ENCODE measurements at places on chromosomes 6 and 20. TPM values are rescaled to one million over a fixed set of nuclear protein-coding genes. Genes with fewer than 3 reads are reported as not detected.
A peak's percentile ranks its signal among the peaks of the same experiment; 100 is the strongest.

Gene OLIG3
- total RNA-seq, result not detected

Gene PPIL6
- total RNA-seq, result 18.1 TPM

Gene PNPLA1
- 1.3 TPM for total RNA-seq

Gene CDK19
- 37.9 TPM for total RNA-seq

Gene NKX2-4
- total RNA-seq, result not detected

DNA sequence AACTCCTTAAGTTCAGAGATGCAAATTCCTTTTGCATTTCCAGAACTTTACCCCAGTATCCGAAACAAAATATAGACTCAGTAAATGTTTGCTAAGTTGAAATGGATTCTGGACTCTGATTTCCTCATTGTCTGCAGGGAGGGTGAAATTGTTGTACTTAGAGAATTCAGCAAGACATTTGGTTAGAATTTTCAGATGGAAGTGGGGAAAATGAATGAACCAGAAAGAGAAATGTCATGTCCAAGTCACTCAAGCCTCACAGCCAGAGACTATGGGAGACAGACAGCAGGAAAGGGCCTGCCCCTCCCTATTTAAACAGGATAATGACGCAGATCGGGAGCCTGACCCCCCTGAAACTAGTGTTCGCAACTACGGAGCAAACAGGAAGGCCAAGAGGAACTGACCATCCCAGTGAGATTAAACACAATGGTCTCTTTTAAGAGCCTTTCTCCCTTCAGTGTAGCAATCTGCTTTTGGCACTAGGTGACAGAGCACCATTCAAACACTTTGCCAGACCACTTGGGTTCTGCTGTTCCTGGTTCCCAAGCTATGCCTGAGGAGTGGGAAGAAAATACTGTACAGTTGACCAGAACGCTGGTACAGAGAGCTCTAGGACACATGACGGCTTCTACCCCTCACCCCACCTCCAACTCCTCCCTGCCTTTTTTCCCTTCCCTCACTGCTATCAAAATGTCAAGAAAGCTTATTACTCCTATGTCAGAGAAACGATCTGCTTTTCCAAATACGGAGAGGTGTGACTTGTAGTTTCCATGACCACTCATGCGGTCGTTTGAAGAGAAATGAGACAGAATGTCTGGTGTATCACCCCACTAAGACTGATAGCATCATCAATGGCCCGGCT lies 13.7 kb downstream of the NEDD9 start:
- peaks cover 51% of the 10 kb centered on the region for H3K4me1 ChIP-seq
- DNase-seq, result peak; percentile 65
- peak overlapping the region; percentile 94 for H3K27ac ChIP-seq
- H3K36me3 ChIP-seq, result peaks cover 11% of the 10 kb centered on the region

GRCh38 chr20:23302801-23303200 lies 47.8 kb upstream of the NXT1 start:
- no peaks in the 10 kb centered on the region for H3K36me3 ChIP-seq
- H3K4me1 ChIP-seq, result no peaks in the 10 kb centered on the region
- H3K27me3 ChIP-seq, result no peaks in the 10 kb centered on the region
- H3K4me3 ChIP-seq, result no peak overlapping the region

DNA sequence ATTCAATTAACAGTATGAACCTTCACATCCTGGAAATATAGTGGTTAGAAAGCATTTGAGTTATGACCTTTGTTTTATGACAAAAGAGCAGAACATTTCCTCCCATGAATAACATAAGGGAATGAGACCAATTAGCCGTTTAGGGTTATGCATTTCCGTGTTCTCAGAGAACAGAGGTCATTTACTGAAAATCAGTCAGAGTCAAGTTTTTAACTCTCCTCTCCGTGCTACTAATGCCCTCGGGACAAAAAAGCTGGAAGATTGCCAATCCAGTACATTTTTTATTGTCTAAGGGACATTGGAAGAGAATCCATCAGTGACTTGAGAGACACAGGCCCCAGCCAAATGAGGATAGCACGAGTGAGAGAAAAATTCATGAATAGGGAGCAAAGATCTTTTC lies 632.7 kb downstream of the RFPL4B start:
- H3K36me3 ChIP-seq, result no peaks in the 10 kb centered on the region
- H3K27me3 ChIP-seq, result no peaks in the 10 kb centered on the region
- peak; percentile 20 for DNase-seq
- no peak overlapping the region for H3K4me3 ChIP-seq
- H3K27ac ChIP-seq, result no peak overlapping the region

- H3K36me3 ChIP-seq, result no peaks in the 10 kb centered on the region
- no peak overlapping the region for H3K27ac ChIP-seq
- no peaks in the 10 kb centered on the region for H3K4me1 ChIP-seq
- no peak for DNase-seq
Observed at GRCh38 chr6:136706430-136706829, 85.8 kb downstream of the MAP3K5 start.

DNA sequence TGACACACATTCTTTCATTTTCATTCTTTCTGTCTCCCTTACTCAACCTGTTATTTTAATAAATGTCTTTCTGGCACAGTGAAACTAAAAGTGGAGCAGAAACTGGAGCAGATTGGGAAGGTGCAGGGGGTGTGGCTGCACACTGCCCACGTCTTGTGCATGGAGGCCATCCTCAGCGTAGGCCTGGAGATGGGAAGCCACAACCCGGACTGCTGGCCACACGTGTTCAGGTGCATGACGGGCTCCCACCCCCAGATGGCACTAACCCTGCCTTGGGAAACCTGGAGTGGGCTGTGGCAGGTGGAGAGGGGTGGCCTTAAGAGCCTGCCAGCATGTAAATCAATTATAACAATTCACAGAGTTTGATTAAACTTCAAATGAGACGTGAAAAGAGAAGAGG lies 71.4 kb upstream of the PBOV1 start:
- DNase-seq, result no peak
- H3K4me1 ChIP-seq, result peaks cover 3% of the 10 kb centered on the region
- H3K27ac ChIP-seq, result no peak overlapping the region
- H3K27me3 ChIP-seq, result no peaks in the 10 kb centered on the region
- H3K36me3 ChIP-seq, result peaks cover 13% of the 10 kb centered on the region

DNA sequence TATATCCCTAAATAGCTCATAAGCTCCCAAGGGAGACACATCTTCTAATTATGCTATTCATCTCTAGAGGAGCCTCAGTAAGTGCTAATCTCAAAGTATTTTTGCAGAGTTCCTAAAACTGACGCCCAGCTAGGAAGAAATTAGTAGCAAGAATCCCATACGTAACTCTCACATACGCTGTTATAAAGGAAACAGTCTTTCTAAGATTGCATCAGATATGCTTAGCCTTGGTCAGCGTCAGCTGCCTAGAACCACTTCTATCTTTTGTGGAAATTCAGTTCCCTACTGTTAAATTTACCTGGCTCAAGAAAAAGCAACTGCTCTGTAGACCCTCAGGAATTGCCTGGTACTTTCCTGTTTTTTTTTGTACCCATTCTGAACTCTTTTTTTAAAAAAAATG lies 13.6 kb downstream of the RIPOR2 start:
- no peak overlapping the region for H3K4me3 ChIP-seq
- H3K4me1 ChIP-seq, result peaks cover 3% of the 10 kb centered on the region
- H3K27ac ChIP-seq, result no peak overlapping the region
- H3K27me3 ChIP-seq, result no peaks in the 10 kb centered on the region
- DNase-seq, result no peak

- H3K27me3 ChIP-seq, result no peaks in the 10 kb centered on the region
- H3K27ac ChIP-seq, result no peak overlapping the region
- H3K4me1 ChIP-seq, result peaks cover 67% of the 10 kb centered on the region
- DNase-seq, result no peak
Observed at GRCh38 chr20:41054847-41055230, 26.2 kb downstream of the TOP1 start.

- no peak overlapping the region for H3K4me3 ChIP-seq
- no peaks in the 10 kb centered on the region for H3K4me1 ChIP-seq
- no peaks in the 10 kb centered on the region for H3K27me3 ChIP-seq
Observed at GRCh38 chr6:75524322-75524972, 30.8 kb upstream of the FILIP1 start.

DNA sequence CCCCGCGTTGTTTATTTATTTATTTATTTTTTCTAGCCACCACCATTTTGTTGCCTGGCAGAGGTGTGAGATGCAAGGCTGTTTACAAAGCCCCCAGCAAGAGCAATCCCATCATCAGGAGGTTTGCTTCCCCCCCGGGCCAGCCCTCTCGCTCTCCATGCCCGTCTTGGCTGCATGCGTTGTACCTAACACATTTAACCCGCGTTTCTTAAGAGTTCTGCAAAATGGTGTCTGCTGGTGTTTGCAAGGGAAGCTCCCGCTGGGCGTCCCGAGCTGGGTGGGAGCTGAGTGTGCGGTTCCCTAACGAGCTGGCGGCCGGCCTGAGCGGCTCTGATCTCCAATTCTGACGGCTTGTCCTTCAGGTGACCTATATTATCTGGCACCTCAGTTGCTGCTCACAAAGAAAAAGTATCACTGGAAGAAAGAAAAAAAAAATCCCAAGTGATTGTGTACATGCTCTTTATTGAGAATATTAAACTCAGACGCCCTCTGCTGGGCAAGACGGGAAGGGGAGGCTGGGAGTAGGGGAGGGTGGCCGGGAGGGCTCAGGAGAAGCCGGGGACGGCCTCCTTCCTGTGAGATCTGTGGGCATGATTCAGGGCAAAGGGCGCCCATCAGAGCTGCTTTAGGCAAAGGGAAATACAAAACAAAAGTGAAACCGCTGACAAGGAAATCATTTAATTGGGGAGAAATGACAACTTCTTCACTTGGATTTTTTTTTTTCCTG lies 154.8 kb downstream of the BCAS1 start:
- H3K36me3 ChIP-seq, result no peaks in the 10 kb centered on the region
- H3K4me3 ChIP-seq, result peak overlapping the region; percentile 24
- peaks cover 19% of the 10 kb centered on the region for H3K4me1 ChIP-seq
- peak; percentile 97 for DNase-seq

- peaks cover 13% of the 10 kb centered on the region for H3K4me1 ChIP-seq
- no peaks in the 10 kb centered on the region for H3K27me3 ChIP-seq
- no peaks in the 10 kb centered on the region for H3K36me3 ChIP-seq
- H3K4me3 ChIP-seq, result no peak overlapping the region
- no peak overlapping the region for H3K27ac ChIP-seq
Observed at GRCh38 chr6:1780251-1780867, 170.6 kb downstream of the FOXC1 start.

GRCh38 chr6:4986999-4987398 lies 16.8 kb downstream of the RPP40 start:
- no peak overlapping the region for H3K4me3 ChIP-seq
- peaks cover 2% of the 10 kb centered on the region for H3K36me3 ChIP-seq
- no peak for DNase-seq
- no peaks in the 10 kb centered on the region for H3K4me1 ChIP-seq
- no peak overlapping the region for H3K27ac ChIP-seq

- peaks cover 6% of the 10 kb centered on the region for H3K4me1 ChIP-seq
- DNase-seq, result peak; percentile 89
Observed at GRCh38 chr6:147202516-147203310, 1.5 kb upstream of the STXBP5 start.

- DNase-seq, result peak; percentile 57
- peak overlapping the region; percentile 94 for H3K4me3 ChIP-seq
- no peaks in the 10 kb centered on the region for H3K4me1 ChIP-seq
- H3K36me3 ChIP-seq, result no peaks in the 10 kb centered on the region
Observed at GRCh38 chr20:31605902-31606803, 1.1 kb downstream of the ID1 start.

GRCh38 chr20:2465100-2465499 lies 5.5 kb downstream of the SNRPB start:
- H3K36me3 ChIP-seq, result peaks cover 50% of the 10 kb centered on the region
- H3K4me1 ChIP-seq, result peaks cover 5% of the 10 kb centered on the region
- H3K27ac ChIP-seq, result no peak overlapping the region
- H3K27me3 ChIP-seq, result no peaks in the 10 kb centered on the region
- no peak overlapping the region for H3K4me3 ChIP-seq

Measured in lung (tissue), 17 donors.